Glomerular endothelial cell (primary cell): ENCODE measurements at places on chromosomes 16 and 17.

DNA sequence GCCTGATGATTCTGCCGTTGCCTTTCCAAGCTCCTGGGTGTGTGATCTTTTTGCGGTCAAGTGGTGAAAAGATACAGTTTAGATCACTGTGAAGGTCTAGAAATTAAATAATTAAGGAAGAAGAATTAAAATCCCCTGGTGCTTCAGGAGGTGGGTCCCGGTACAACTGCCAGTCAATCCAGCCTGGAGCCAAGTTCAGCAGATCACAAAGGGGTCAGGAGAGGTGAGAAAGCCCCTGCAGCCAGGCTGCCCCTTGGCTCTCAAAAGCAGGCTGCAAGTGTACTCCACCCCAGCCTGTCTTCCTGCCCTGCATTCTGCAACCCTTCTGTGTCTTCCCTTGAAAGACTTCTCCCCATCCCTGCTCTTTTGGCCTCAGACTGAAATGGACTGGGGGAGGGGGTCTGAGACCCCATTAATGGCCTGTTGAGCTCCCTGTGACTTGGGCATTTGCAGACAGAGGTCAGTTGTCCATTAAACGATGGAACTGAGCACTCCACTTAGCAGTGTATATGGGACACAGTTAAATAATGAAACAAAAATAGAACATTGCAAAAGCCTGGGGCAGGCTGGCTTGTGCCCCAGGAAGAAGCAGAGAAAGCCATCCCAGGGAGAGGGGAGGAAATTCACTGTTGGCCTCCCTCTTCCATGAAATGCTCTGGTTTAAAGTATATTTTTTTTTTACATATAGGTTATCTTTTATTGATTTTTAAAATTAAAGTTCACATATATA lies 15.1 kb downstream of the CACNG5 start:
- DNase-seq = no peak

GRCh38 chr16:73058221-73058615 lies 10.3 kb upstream of the ZFHX3 start:
- no peak for DNase-seq

GRCh38 chr16:11677451-11677951 lies 9.2 kb downstream of the SNN start:
- DNase-seq = no peak

DNA sequence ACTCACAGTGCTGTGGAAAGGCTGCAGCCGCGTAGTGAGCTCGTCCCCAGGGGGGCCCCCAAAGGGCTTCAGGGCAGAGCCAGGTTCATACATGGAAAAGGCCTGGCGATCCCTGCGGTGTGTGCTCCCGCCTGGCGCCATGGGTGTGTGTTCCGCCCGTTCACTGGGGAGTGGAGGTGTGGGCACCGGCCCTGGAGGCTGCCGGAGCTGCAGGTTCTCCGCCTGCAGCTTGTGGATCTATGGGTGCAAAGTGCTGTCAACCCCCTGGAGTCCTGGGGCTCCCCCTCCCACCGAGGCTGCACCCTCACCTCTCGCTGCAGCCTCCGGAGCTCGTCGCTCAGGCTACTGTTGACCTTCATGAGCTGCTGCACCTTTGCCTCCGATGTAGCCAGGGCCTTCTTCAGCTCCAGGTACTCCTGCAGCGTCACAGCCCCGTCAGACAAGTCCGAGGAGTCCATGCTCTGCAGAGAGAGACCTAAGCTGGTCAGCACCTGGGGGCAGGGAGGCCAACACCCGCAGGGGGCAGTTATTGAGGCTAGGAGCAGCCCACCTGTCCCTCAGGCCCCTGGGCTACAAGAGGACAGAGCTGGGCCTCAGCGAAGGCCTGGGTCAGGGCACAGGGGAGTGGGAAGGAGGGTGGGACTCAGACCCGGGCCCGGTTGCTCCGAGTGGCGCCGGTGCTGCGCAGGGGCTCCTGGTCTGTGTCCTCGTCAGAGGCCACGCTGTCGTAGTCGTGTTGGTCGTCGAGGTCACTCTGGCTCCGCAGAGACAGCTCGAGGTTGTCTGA lies 7.9 kb downstream of the TP53I13 start:
- DNase-seq = no peak

DNA sequence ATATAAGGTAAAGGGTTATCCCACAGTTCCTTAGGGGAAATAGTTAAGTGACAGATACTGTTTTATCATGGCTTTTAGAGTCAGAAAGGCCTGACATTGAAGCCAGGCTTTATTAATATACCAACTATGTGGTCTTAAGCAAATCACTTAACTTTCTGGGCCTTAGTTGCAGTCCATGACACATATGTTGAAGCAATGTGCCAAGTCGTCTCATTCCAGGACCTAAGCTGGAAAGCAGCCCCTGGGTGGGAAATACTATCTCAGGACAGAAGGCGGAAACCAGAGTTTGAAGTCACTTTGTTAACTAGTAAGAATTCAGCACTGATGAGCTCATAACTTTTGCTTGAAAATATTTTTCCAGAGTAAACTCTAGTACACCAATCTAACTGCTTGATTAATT lies 80.0 kb downstream of the USP32 start:
- DNase-seq = no peak

GRCh38 chr17:49576917-49577649 lies 1.4 kb downstream of the NXPH3 start:
- no peak for DNase-seq

GRCh38 chr16:31467151-31467773 lies 4.7 kb upstream of the TGFB1I1 start:
- no peak for DNase-seq

- DNase-seq = no peak
Observed at GRCh38 chr16:56607675-56608042, 725 bp upstream of the MT2A start.

DNA sequence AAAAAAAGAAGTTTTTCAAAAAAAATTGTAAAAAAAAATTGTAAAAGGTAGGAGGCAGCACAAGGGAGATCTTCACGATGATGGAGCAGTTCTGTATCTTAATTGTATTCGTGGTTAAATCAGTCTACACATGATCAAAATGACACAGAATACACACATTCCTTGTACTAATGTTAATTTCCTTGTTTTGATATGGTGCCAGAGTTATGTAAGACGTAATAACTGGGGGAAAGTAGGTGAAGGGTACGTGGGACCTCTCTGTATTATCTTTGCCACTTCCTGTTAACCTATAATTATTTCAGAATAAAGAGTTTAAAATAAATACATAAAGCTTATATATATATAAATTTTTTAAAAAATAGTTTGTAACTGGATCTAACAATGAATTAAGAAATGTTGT lies 36.8 kb downstream of the HELZ start:
- no peak for DNase-seq

DNA sequence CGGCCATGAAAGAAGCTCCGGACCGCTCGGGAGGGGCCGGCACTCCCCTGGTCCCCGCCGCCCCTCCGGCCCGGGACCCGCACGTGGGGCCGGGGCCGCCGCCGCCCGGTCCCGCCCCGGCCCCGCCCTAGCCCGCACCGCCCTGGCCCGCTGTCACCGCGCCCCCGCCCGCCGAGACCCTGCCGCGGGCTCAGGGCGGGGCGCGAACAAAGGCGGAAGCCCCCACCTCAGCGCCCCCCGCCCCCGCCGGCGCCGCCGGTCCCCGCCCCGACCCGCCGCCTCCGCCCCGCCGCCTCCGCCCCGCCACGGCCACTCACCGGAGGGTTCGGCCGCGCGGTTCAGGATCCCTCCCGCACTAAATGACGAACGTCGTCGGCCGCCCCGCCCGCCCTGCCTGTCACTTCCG lies at the start of gene ARHGDIA:
ARHGDIA (minus strand) TSS at position 357 of the 406 bp plus-strand sequence. CDS start 1,407 bp downstream, outside the sequence.
- no peak for DNase-seq

DNA sequence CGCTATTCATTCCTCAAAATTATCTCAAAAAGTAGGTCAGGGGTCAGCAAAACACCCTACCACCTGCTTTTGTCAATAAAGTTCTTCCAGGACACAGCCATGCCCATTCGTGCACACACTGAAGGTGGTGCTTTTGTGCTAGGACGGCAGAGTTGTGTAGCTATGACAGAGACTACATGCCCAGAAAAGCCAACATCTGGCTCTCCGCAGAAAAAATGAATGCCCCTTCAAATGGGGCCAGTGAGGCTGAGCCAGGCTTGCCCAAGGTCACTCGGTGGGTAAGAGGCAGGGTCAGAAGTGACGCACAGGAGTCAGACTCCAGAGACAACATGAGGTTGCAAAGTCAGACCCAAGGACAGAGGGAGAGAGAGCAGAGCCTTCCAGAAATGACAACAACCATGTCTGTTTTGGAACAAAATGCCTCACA lies 200.1 kb downstream of the XYLT1 start:
- no peak for DNase-seq

DNA sequence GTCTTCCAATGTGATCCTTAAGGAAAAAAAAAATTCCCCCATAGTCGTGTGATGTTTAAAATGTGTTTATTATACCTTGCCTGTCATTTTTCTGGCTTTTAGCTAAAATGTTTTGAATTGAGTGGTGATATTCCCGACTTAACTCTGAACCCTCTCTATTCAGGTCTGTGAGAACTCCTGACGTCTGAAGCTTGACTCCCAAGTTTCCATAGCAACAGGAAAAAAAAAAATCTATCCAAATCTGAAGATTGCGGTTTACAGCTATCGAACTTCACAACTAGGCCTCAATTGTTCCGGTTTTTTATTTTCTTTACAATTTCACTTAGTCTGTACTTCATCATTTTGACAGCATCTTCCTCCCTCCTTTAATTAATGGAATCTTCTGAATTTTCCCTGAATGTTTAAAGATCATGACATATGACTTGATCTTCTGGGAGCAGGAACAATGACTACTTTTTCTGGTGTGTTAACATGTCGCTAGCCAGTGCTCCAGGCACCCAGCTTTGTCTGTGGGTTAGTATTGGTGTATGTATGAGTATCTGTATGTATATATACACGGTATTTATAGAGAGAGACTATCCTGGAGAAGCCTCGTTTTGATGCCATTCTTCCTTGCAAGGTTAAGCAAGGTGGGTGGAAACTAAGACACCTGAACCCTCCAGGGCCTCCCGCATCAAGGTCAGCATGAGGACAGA lies 12.8 kb upstream of the HSBP1 start:
- no peak for DNase-seq

DNA sequence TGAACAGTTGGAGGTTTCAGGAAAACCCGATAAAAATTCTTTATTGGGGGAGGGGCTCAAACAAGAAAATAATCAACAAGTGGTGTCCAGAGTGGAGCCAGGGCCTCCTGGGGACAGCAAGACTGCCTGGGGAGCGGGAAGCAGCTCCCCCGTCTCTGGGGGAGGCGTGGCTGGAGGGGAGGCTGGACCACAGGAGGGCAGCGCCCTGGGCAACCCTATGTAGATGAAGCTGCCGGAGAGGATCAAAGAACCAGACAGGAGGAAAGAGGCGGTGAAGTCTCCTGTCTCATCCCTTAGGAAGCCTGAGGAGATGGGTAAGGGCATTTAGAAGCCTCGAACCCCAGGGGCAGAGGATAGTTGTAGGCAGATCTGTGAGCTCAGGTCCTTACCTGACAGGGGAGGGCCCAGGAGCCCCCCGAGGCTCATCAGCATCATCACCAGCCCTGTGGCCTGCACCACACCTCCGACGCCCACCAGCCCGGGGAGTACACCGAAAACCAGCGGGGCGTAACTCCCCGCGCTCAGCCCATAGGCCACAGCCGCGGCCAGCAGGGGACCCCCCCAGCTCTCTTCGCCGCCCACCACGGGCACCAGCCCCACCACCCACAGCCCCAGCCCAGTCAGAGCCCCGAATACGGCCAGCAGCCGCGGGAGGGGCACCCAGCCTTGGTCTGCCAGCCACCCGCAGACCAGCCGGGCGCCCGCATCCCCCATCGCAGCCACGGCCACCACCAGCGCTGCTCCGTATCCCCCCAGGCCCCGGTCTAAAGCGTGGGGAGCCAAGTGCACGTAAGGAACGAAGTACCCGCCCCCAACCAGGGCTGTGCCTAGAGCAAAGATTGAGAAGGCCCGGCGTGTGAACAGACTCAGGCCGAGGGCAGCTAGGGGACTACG lies 2.0 kb downstream of the SLC16A11 start:
- no peak for DNase-seq

DNA sequence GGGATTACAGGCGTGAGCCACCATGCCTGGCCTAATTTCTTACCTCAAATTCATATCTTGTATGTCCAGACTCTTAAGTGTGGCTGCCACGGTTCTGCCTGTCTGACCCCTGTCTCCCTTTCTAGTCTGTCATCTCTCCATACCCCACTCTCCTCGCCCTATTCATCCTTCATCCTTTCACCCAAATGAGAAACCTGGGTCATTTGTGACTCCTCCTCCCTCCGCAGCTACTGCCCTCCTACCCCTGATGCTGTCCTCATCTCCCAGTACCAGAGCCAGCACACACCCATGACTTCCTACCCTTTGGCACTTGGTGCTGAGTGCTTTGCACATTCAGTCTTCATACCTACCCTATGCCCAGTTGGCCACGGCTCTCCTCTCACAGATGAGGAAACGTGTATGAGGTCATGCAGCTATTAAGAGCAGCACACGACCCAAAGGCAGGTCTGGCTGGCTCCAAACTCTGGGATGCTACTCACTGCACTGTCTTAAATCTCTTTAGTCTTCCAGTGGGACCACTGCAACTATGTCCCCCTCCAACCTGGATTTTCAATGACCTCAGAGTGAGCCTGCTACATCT lies 1.6 kb downstream of the SPATA32 start:
- no peak for DNase-seq

DNA sequence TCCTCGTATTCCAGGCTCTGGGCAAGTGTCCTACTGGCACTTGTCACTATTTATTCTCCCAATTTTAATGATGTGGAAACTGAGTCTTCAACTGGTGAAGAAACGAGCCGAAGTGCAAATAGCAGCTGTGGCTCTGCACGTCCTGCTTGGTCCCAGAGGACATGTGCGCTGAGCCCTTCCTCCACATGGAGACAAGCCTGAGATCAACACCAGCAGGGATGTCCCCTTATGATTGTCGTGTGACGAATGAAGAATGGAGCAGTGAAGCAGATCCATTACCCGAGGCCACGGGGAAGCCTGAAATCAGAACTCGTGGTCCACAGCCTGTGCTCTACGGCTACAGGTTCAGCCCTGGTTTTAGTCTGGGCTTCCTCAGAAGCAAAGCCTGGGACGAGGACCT lies 61.0 kb downstream of the FOXL1 start:
- DNase-seq = no peak

DNA sequence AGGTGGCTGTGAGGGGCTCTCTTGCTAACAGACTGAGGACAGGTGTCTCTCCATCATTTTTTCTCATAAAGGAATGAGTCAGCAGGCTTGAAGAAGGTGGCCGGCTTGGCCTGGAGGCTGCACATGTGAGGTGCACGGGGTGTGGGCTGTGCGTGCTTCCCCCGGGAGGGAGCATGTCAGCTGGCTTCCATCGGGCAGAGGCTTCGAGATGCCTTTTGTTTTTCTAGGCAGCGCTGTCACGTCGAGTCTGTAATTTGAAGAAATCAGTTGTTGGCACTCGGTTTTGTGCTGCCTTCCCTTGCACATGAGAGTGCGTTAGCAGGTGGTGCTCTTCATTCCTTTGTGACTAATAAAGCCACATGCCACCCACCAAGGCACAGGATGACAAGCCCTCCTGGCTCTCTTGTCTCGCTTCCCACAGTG lies 89.7 kb downstream of the NPIPB11 start:
- DNase-seq = no peak

DNA sequence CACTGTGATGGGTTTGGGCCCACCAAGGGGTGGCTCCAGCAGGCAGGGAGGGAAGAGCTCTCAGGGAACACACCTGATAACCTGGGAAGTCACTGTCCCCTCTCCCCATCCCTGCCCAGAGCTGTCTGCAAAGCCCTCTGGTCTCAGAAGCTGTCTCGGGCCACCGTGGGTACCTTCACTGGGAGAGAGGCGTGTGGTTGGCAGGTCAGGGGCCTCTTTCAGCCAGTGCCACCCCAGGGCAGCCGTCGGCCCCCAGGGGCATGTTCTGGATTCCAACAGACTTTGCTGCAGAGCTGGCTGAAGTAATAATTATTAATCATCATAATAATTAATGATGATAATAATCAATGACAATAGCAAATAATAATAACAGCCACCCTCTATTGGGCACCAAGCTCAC lies 21.1 kb downstream of the MGAT5B start:
- no peak for DNase-seq
